Natural killer cell treated with Interleukin-12 subunit alpha and Interleukin-12 subunit beta and Interleukin-15 and Interleukin-18, amount 100 ng/mL, for 72 hours (primary cell): ENCODE measurements at places on chromosomes 16 and 17. TPM values are rescaled to one million over a fixed set of nuclear protein-coding genes. Genes with fewer than 3 reads are reported as not detected.

GID4 gene
- 7.5 TPM for total RNA-seq

FAM83G gene
- total RNA-seq: 1.4 TPM

DNA sequence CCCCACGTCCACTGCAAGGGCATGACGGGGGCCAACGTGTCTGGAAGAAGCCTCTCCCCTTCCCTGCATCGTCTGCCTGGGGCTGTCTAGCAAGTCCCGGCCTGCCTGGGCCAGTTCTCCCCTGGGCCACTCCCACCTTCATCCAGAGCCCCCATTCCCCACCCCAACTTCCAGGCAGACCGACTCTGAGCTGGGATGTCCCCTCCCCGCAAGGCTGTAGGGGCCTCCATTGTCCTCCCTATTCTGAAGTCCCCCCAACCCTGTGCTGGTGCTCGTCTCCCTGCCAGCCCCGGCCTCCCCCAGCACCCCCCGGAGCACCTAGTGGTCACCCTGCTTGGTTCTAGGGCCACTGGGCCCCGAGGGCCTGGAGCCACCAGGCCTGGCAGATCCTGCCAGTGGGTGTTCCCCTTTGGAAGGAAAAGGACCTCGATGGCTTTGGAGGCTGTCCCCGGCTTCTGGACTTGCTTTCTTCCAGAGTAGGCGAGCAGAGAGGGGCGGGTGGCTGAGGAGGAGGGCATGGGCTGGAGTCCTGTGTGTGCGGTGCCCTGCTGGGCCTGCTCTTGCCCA is 4.8 kb downstream of the GLIS2 start:
- DNase-seq: no peak

DNA sequence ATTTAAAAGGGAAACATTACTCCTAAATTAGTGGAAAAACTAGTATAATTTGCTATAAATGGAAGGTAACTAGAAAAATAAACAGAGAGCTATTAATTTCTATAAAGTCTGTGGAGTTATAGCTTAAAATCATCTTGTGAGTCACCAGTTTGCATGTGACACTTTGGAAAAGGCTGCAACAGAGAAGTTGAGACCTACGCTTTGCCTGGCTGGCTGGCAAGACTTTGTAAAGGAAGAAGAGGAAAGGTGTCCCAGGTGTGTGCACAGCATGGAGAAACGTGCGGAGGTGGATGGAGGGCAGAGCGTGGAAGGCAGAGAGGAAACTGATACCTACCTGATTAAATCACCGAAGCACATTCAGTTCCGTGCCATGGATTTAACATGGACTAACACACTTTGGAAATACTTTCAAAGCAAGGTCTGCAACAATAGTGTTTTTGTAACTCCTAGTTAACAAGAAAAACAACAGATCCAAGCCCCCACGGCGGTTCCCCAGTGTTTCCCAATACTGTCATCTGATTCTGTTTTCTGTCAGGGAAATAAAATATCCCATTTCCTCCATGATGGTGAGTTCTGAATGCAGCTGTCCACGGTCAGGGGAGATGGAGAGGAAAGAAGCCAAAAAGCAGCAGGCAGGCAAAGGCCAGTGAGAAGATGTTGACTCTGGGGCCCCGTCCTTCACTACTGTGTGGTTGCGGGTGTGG is 134.8 kb downstream of the XYLT1 start:
- DNase-seq: no peak

GRCh38 chr16:64657316-64658011 is 464.4 kb downstream of the CDH11 start:
- no peak for DNase-seq

DNA sequence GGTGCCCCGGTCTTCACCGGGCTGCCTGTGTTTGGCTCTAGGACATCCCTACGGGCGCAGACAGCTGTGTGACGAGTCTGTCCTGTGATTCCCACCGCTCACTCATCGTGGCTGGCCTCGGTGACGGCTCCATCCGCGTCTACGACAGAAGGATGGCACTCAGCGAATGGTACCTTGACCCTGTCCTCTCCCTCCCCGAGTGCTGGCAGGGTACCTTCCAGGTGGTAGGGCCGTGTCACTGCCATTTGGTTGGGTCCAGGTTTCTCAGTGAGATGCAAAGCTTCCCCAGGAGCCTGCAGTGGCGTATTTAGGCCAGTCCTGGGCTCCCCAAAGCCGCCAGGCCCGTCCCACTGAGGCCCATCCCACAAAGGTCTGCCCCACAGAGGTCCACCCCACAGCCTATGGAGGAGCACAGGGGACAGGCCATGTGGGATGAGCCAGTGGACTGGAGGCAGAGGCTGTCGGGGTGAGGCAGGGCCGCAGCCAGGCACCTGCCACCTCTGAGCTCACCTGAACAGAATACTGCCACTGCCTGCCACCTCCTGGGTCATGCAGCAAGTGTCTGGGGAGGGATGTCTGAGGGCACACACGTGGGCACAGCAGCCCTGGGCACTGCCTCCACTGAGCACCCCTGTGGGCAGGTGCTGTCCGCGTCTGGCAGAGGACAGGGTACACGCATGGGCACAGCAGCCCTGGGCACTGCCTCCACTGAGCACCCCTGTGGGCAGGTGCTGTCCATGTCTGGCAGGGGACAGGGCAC is 31.4 kb upstream of the CHMP6 start:
- no peak for DNase-seq

DNA sequence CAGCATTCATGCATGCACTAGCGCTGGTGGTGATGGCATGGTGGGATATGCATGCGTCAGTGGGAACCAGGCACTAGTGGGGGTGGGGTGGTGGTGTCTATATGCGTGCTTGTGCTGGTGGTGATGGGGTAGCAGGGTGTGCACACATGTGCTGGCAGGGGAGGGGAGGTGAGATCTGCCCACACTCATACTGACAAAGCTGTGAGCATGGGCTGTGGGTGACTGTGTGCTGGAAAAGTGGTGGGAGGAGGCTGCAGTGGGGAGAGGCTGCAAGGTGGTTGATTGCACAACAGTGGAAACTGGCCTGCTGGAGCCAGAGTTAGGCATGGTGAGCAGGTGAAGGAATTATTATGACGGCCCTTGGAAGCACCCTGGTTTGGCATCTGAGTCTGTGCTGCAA is 31.3 kb upstream of the TEKT1 start:
- DNase-seq: no peak

DNA sequence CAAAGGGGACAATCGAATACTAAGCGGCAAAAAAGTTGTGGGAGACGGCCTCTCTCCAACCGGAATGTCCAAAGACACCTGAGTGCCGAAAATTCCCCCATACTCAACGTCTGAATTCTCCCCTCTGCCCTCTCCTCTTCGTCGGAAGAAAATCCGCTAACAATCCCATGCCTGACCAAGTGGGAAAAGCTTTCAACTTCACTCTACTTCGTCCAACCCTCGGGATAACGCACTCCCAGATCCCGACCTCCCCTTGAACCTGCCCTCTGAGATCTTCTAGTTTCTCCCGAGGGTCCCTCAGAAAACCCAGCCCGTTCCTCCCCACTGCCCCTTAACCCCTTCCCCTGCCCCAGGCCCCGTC is 961 bp downstream of the AMFR start:
- DNase-seq: no peak
